ENCODE measurements at places on chromosomes 12 and 14.

DNA sequence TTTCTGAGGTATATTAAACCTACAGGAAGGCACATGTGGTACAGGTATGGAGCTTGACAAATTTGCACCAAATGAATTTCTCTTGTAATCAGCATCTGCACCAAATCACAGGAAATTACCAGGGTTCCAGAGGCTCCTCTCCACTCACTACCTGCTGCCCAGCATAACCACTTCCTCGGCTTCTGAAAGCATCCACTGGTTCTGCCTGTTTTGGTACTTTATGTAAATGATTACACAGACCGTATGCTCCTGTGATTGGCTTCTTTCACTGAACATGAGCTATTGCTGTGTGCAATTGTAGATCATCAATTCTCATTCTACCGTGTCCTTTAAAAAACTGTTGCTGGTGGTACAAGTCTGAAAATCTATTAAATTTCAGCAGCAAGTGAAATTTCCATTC is 522.1 kb downstream of the TMEM132D start:
- DNase-seq: no peak

GRCh38 chr12:38544330-38545066 is 227.9 kb downstream of the ALG10B start:
- DNase-seq: no peak

DNA sequence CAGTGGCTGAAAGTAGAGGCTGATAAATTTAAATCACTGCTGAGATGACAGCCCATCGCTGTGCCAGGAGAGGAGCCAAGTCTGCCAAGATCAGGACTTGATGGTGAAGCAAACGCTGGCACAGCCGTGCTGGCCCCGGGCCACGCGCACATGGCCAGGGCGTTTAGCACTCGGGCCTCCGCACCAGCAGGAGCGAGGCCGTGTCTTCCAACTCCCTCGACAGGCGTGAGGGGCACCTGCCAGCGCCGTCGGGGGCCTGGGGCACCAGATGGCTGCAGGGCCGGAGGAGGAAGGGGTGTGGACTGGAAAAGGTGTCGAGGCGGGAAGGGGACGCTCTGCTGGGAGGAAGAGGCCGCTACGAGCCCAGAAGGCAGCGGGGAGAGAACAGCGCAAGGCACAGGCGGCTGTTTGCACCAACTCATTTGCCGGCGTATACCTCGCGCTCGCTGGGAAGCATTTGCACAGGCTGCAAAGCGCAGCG is 29.5 kb downstream of the RIMBP2 start:
- DNase-seq: no peak

DNA sequence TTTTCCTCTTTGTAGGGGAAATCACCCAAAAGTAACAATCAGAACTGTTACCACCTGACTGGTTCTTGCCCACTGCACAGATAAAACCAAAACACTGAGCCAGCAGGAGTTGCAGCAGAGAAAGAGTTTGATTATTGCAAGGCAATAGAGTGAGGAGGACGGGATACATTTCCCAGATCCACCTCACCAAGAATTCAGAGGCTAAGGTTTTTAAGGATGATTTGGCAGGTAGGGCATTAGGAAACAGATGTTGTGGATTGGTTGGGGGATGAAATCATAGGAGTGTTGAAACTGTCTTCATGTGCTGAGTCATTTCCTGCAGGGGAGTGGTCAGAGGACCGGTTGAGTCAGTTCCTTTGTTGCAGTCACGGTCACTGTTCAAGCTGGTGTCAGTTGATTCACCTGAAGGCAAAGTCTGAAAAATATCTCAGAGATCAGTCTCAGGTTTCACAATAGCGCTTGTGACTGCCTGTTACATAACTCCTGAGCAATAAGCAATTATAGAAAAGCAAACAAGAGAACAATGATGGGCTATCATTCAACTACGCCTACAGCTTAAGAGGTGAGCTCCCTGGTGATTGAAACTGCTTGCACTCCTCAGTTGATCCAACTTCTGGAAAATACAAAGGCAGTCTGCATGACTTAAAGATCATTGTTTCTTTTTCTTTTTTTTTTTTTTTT is 20.3 kb upstream of the AMN1 start:
- peak; percentile 99 for DNase-seq

DNA sequence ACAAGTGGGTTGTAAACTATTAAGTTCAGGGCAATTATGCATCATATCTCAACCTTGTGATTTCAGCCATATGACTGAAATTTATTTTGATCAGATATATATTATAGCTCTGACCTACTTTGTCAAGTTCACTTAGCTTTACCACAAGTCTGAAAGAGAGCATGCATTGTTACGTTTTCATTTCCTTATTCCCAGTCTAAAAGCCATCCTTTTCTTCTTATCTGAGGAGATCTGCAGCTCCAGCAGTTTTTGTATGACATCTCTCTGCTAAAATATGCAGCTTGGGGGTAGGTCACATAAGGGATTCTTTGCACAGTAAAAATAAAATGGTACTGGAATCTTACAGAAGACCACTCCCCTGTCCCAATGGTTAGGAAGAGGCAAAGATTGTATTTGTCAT is 1682.8 kb upstream of the FLRT2 start:
- no peak for DNase-seq

GRCh38 chr14:102805941-102806340 is 28.7 kb downstream of the TRAF3 start:
- no peak for DNase-seq

DNA sequence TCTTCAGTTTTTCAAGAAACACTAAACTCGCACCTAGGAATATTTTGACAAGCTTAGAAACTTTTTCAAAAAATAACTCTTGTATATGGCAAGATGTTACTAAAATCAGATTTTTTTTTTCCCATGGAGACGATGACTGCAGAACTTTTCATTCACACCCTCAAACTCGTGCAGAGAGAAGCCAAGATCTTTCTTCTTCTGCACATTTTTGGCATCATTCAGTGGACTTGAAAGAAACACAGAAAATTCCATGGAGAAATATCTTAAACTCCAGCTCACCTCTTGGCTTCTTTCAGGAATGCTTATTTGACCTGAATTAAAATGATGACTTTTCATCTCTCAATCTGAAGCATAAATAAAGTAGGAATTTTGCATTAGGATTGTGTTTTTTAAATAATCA is 919.4 kb downstream of the NRXN3 start:
- no peak for DNase-seq

GRCh38 chr14:51592836-51593235 is 58.9 kb upstream of the FRMD6 start:
- DNase-seq: no peak

DNA sequence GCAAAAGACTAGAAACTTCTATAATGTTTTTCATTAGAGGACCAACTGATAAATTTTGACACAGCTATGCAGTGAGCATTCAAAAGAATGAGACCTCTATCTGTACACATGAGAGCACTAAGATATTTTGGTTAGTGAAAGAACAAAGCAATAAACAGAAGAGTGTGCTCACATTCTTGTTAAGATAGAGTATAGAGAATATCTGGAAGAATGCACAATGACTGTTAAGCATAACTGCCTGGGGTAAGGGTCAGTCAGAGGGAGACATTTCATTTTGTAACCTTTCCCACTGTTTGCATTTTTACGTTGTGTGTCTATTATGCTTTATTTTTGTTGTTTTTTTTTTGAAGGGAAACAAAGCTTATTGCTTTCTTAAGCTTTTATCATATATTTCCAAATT is 20.7 kb downstream of the KCNMB4 start:
- no peak for DNase-seq
